Activated naive CD8-positive, alpha-beta T cell treated with anti-CD3 and anti-CD28 coated beads, Interleukin-2, amount 10 ng/mL, durations not matched to agents 7 days and 5 days (primary cell): ENCODE measurements at places on chromosomes 11 and 22. TPM values are rescaled to one million over a fixed set of nuclear protein-coding genes. Genes with fewer than 3 reads are reported as not detected.
A peak's percentile ranks its signal among the peaks of the same experiment; 100 is the strongest.

Gene C11orf52
- total RNA-seq = not detected

Gene LRRC56
- 4.7 TPM for total RNA-seq

Gene CDC45
- 56.1 TPM for total RNA-seq

Gene OR4A16
- total RNA-seq = not detected

Gene P2RY6
- 0.44 TPM for total RNA-seq

Gene APLNR
- total RNA-seq = not detected

- no peak for DNase-seq
Observed at GRCh38 chr11:110580571-110580970, 131.7 kb downstream of the ARHGAP20 start.

DNA sequence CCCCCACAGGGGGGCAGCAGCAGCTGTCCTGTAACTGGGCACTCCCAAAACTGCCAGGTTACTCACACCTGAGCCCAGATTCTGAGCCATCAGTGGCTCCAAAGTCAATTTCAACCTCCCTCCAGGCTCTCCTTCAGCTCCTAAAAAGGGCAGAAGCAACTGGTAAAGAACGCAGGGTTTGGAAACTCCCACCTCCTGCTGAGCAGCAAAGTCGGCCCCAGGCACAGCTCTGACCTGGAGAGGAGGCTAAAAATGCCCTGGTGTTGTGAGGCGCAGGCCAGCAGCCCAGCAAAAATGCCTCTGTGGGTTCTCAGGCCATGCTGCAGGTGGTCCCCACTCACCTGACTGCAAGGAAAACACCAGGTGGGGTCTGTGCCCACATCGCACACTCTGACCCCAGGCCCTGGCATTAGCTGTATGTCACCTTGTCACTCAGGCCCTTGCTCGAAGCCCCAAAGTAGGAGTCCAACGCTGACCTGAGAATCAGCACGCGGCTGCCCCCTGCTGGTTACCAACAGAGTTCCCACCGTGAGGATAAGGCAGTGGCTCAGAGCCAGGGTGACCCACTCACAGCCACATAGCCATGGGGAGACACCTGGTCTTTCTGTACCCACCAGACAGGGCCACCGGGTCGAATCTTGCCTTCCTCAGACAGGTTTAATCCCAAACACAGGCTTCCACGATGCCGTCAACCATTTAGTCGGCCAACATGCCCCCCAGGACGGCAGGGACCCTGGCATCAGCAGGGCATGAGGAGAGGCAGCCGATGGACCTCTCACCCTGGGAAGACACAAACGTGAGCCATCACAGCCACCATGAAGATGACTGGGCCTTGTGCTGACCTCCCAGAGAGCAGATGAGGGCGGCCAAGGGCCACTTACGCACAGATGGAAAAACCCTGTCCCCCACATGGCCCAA is 11.1 kb downstream of the POLR3H start:
- peak; percentile 77 for DNase-seq

GRCh38 chr11:118522571-118523072 is 4.7 kb upstream of the TTC36 start:
- DNase-seq = no peak

DNA sequence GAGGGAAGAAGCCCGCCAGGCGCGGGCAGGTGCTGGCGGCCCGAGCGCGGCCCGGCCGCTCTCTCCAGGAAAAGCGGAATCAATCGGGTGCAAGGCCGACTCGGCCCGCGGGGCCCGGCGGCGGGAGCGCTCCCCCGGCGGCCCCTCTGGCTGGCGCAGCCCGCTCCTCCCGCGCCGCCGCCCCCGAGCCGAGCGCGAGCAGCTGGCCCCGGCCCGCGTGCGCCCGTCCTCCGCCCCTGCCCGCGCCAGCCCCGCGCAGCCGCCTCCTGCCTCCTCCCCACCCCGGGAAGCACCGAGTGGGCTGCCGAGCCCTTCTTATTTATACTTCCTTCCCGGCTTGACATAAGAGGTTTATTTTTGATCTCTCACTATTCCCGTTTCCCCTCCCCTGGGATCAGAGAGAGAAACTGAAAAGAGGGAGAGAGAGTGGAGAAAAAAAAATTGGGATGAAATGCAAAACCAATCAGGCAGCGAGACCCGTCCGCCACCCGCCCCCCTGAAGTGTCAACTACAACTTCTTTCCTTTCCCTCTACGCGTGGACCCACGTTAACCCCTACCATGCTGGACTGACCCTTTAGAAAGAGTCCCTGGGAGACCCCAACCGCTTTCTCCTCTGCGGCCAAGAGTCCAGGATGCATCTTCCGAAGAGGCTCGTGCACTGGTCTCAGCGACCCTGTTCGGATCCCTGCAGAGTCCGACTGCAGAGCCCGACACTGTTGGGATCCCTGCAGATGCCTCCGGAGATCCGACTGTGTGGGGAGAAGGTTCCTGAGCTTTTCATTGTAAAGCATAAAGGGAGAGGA is at the start of gene ADAMTS8:
TSS of gene ADAMTS8 (minus strand) at position 294 of the 804 bp plus-strand sequence. CDS start 323 bp downstream, outside the sequence.
- peak; percentile 38 for DNase-seq

GRCh38 chr11:66268952-66269905 is 790 bp downstream of the RAB1B start:
- no peak for DNase-seq

DNA sequence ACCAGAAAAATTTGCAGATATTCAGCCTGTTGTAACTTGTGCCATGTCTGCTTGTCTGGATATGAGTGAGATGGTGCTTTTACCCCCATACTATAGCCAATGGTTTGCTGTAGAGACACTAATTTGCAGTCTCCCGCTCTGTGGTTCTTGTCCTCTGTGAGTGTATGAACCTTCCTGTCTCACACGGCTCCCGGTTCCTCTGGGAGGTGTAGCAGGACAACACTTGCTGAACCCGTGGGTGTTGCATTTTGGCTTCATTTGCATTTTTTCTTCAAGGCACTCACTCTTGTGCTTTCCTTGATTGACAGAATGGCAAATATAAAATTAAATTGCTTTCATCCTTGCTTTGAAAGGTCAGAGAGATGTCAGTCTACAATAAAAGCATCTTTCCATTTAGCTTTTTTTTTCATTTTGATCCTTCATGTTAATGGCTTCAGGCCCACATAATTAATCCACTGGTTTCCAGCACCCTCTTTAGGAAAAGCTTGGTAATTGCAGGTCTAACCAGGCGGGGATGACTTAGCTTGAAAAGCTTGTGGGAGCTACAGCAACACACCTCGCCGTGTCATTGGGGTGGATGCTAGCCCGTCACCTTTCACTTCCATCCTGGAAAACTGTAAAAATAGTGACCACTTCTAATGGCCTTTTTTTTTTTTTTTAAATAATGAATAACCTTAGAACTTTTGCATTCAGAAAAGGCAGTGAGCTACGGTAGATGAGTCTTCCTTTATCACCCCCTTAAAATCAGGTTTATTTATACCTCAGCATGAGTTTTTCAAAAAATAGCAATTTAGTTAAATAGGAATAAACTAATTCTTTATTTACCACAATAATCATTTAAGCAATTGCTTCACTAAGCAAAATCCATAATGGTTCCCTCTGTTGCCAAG is 27.4 kb upstream of the ST14 start:
- no peak for DNase-seq

GRCh38 chr11:32435152-32435480 is 223 bp downstream of the WT1 start:
- DNase-seq = peak; percentile 43

DNA sequence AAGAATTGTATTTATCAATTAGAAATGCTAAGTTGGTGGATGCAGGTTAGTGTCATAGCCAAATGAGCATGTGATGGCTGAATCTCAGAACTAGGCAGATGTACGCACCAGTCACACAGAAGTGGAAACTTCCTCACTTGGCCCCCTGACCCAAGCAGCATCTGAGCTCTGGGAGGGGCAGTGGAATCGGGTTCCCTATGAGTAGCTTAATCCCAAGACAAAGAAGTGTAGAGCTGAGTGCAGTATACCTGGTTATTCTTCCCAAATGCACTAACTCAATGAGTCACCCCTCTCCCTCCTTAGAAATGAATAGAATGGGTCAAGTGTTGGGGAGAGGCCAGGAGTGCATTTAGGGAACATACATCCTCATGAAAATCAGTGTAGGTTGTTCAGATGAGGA is 224.6 kb downstream of the FAT3 start:
- no peak for DNase-seq

- DNase-seq = peak; percentile 25
Observed at GRCh38 chr22:19058713-19059451, 63.3 kb downstream of the DGCR2 start.

GRCh38 chr22:21445437-21446127 is 21.6 kb upstream of the TMEM191C start:
- no peak for DNase-seq

DNA sequence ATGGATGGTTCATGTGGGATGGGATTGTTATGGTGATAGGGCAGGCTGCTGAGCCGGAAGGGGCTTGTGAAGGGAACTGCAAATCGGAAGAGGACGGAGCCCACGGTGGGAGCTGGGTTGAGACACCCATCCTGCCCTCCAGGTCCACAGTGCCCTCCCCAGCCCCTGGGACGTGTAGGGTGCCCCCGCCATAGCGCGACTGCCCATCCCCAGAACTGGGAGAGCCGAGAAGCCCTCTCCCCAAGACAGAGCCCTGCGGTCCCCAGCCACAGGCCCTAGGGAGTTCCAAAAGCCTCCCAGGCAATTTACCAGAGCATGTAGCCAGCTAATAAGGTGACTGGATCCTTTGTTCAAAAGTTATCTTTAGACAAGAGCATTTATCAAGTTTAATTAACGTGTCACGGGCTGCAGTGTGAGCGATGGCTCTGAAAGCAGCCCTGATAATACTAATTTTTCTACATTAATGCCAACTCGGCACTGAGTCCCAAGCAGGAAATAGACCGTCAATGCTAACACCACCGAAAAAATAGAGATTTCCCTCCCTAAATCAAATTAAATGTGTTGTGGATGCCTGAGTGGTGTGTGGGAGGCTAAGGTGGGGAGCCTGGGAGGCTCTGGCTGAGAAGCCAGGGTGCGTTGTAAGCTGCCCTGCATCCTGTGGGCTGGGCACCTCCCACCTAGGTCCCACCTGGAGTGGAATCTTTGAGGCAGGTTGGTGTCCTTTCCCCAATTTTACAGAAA is 76.8 kb upstream of the RTL6 start:
- peak; percentile 13 for DNase-seq

- DNase-seq = no peak
Observed at GRCh38 chr22:16936625-16937024, 71.4 kb downstream of the GAB4 start.

- DNase-seq = no peak
Observed at GRCh38 chr22:20532256-20532993, 25.0 kb downstream of the MED15 start.

GRCh38 chr11:57202281-57202680 is 20.5 kb downstream of the LRRC55 start:
- DNase-seq = no peak

DNA sequence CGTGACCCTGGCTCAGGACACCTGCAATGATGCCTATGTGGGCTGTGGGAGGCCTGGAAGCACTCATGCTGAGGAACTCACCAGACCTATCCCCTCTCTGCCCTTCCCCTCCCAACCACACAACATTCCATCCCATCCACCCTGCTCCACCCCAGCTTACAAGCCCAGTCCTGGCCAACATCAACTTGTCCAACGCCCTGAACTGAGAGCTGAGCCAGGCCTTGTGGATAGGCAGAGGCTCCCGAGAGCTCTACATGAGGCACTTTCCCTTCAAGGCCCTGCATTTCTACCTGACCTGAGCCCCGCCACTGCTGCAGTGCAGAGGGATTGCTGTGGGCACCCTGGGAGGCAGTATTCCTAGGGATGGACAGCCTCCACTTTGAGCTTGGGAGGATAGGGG is 112.4 kb downstream of the PDE2A start:
- DNase-seq = no peak

- no peak for DNase-seq
Observed at GRCh38 chr11:23359297-23359696, 499.0 kb upstream of the CCDC179 start.

DNA sequence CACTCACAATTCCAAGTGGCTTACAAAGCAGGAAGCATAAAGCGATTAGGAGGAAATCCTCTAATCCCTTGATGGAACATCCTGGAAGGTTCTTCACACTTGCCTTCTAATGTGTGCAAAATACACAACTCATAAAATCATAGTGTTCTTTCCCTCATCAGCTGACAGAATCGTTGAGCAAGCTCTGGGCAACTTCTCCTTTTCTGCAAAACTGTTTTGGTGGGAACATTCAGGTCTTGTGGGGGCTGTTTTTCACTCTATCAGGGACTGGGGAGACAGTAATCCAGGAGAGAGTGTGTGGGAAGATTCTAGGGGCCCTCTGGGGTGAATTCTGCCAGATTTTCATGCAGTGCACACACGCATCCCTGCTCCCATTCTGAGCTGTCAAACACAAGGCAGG is 53.2 kb downstream of the IRAG1 start:
- no peak for DNase-seq

DNA sequence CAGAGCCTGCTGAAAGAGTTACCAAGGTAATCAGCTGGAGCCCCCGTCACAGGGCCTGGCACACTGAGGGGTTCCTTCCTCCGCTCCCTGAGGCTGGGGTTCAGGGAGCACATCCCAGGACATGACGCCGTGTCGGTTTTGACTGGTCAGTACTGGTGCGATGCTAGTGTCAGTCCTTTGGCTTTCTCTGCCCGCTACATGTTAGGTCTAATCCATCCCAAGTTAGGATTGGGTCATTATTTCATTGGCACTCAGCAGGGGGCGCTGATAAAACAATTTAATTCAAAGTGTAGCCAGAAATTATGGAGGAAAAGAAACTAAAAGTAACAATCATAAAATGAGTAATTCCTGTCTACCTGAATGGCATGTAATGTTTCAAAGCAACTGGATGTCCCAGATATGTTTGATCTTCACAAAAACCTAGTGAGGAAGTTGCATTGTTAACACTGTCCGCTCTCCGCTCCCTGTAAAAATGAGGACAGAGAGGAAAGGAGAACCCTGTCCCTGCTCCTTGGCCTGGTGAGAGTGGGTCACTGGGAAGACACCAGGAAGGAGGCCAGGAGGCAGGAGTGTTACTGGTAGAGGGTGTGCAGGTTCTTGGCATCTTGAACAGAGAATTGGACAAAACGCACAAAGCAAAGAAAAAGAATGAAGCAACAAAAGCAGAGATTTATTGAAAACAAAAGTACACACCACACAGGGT is 27.1 kb downstream of the TSKU start:
- DNase-seq = no peak

- no peak for DNase-seq
Observed at GRCh38 chr22:49811020-49811791, 16.5 kb downstream of the BRD1 start.

DNA sequence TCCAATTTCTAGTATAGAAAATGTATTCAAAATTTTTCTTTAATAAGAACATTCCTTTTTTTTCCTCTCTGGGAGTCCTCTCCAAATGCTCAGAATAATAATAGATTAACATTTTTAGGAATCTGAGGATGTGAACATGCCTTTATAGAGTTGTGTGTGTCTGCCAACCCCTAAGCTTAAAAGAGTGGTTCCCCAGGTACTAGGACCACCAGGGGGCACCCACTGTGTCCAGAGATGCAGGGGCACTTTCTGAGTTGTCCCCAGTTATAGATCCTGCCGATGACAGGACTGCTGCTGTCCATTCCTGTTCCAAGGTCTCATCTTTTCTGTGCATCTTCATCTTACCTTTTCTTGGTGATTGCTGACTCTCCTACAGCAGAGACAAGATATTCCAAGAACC is 27.0 kb upstream of the MICAL2 start:
- no peak for DNase-seq

- no peak for DNase-seq
Observed at GRCh38 chr22:29370537-29370936, 17.8 kb downstream of the AP1B1 start.

GRCh38 chr11:16818284-16818683 is 79.8 kb downstream of the C11orf58 start:
- no peak for DNase-seq

- no peak for DNase-seq
Observed at GRCh38 chr11:16889905-16890304, 124.3 kb downstream of the PLEKHA7 start.

- DNase-seq = peak; percentile 83
Observed at GRCh38 chr22:39388261-39389011, 11.1 kb upstream of the TAB1 start.
